ENCODE measurements at places on chromosomes 13 and 19.

GRCh38 chr19:50896591-50897190 lies 14.5 kb downstream of the KLK4 start:
- no peak for DNase-seq

- no peak for DNase-seq
Measured at GRCh38 chr13:99968521-99969452, 2.8 kb downstream of the ZIC5 start.

DNA sequence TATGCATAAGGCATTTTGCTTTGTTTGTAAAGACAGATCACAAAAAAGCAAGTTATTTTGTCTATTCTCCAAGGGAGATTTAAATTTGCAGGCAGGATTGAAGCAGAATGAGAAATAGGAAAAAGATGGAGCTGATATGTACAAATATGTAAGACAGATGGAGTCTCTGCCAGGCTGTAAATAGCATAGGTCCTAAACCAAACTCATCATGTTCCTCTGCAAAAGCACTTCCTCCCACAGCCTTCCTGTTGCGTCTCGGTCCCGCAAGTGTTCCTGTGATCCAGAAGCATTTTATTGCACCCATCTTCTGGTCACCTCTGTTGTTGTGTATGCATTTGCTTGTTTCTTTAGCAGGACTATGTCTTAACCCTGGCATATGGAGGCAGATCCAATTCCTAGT lies 95.7 kb upstream of the CLDN10 start:
- no peak for DNase-seq

DNA sequence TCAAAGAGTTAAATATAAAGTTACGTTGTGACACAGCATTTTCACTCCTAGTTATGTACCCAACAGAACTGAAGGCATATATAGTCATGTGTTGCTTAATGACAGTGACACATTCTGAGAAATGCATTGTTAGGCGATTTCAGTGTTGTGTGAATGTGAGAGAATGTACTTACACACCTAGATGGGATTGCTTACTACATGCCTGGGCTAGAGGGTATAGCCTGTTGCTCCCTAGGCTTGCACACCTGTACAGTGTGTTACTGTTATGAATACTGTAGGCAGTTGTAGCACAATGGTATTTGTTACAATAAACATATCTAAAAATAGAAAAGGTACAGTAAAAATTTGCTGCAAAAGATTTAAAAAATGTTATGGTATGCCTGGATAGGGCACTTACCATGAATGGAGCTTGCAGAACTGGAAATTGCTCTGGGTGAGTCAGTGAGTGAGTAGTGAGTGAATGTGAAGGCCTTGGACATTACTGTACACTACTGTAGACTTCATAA lies 89.2 kb downstream of the DHRS12 start:
- DNase-seq: no peak

DNA sequence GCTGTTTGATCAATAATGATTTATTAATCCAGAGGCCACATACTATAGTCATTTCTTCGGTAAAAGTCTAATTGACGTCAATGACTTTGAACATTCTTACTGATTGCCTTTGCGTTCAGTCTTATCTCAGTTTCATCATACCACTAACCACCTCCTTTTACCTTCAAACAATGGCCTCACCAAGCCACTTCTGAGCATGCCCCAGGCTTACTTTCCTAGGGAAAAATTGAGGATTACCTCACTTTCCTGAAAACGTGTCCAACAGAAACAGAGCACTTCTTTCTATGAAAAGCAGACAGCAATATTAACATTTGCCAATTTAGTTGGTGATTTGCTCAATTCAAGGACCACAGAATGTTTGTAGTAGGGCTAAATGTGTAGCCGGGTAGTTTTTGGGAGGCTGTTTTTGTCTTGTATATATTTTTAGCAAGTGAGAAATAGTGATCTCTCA lies 157.6 kb downstream of the KLF5 start:
- DNase-seq: no peak

DNA sequence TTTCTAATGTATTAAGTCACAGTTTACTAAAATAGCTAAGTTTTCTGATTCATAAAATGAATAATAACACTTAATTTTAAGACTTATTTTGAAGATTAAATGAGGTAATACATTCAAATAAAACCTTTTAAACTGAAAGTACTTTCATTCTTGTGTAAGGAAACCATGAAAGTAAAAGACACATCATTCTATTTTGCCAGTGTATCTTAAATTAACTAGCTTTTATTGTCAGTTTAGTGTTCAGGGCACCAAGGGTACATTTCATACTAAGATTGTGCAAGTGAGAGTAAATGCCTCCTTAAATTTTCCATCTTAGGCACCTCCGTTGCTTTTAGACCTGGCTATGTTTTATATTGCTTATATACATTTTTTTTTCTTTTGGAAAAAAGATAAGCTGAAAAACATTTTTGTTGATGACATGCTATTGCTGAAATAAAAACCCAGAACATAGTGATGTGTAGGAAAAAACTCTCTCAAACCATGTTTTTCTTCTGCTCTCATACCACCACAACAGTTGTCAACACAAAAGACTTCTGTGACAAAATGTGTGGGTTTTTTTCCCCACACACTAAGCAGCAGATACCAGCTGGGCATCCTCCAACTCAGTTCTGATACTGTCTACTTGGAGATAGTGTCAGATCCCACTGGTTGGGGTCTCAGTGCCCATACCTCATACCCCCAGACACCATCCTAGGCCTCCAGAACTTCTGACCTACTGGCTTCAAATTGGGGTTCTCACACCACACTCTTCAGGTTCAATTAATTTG lies 30.7 kb upstream of the LPAR6 start:
- no peak for DNase-seq

DNA sequence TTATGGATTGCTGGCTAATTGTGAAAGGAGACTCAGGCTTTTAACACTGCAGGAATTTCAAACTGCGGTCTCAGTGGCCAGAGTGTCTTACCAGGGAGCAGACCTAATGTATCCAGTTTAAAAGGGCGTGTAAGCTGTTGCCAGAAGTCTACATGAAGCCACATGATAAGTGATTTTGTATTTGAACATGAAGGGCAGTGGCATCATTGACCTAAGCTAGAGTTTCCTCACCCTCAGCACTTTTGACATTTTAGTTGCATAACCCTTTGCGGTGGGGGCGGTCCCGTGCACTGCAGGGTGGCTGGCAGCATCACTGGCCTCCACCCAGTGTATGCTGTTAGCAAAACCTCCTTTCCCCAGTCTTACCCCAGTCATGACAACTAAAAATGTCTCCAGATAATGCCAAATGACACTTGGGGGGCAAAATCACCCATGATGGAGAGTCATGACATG lies 23.7 kb upstream of the GPR18 start:
- no peak for DNase-seq

DNA sequence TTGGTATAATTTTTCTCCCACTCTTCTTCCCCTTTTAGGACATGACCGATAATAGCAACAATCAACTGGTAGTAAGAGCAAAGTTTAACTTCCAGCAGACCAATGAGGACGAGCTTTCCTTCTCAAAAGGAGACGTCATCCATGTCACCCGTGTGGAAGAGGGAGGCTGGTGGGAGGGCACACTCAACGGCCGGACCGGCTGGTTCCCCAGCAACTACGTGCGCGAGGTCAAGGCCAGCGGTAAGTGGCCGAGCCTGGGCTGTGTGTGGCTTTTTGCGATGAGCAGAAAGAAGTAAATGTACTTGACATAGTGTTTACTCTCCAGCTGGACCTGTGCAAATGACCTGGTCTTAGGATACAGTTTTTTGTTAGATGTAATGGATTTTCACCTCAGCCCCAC lies 102.5 kb downstream of the ARHGEF7 start:
- DNase-seq: no peak

- DNase-seq: no peak
Measured at GRCh38 chr19:50036908-50037307, 11.1 kb downstream of the ZNF473 start.

- no peak for DNase-seq
Measured at GRCh38 chr19:2329501-2329916, 1.0 kb downstream of the SPPL2B start.

GRCh38 chr13:25859528-25859927 lies 192.3 kb downstream of the SHISA2 start:
- DNase-seq: no peak

DNA sequence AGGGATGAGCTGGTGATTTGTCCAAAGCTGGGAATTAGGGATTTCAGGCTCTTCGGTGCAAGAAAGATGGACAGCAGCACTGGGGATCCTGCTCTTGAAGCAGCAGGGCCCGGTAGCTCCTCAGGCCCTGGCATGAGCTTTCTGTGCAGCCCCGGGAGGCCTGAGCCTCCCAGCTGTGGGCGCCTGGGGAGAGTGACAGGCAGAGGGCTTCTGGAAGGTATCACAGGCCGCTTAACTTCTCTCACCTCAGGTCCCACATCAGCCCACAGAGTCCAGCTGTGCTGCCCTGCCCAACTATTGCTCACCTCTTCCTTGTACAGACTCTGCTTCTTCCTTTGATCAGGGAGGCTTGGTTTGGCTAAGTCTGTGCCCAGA lies 14.6 kb upstream of the ZNF536 start:
- DNase-seq: no peak

DNA sequence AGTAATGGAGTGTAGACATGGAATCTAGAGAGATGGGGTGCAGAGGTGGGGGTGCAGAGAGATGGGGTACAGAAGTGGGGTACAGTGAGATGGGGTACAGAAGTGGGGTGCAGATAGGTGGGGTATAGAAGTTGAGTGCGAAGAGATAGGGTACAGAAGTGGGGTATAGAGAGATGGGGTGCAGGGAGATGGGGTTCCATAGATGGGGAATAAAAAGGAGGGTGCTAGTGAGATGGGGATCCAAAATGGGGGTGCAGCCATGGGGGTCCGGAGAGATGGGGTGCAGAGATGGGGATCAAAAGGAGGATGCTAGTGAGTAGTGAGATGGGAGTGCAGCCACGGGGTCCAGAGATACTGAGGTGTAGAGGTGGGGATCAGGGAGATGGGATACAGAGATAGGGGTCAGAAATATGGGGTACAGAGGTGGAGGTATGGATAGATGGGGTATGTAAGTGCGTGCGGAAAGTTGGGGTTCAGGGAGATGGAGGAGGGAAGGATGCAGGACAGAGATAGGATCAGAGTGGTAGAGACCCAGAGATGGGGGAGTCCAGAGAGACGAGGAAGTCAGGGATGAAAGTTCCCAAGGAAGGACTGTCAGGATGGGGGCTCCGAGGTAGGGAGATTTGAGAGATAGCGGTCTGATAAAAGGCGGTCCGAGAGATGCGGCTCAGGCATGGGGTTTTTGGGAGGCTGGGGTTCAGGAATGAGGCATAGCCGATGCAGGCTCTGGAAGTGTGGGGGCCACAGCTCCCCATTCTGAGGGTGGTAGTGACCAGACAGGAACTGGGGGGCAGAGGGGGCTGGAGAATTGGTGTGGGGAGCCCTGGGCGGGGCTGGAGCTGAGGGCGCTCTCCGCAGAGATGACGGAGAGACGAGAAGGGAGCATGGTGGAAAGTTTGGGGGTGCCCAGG lies 3.4 kb downstream of the PALM3 start:
- no peak for DNase-seq

DNA sequence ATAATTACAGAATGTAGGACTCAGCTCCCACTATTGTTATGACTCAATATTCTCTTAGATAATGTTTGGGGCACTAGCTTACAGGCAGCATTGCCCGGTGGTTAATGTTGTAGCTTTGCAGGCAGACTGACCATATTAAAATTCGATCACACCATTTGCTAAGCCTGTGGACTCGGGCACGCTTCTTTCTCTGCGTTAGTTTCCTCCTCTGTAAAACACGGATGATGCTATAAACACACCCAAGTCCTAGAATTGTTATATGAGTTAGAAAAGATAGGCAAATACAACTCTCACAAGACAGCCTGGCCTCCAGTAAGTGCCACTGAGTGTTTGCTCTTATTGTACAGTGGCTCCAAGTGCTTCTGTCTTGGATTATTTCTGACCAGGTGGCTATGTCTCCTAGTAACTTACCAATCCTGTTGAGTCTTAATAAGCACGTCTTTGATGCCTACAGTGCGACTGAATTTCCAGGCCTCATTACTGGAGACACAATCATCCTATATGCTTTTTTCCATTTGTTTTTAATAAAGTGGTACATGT lies 50.0 kb upstream of the ALOX5AP start:
- DNase-seq: no peak

- peak; percentile 83 for DNase-seq
Measured at GRCh38 chr19:49475995-49476880, 2.2 kb downstream of the FLT3LG start.

GRCh38 chr19:19191768-19192077 lies 229 bp downstream of the BORCS8 start:
- DNase-seq: no peak

DNA sequence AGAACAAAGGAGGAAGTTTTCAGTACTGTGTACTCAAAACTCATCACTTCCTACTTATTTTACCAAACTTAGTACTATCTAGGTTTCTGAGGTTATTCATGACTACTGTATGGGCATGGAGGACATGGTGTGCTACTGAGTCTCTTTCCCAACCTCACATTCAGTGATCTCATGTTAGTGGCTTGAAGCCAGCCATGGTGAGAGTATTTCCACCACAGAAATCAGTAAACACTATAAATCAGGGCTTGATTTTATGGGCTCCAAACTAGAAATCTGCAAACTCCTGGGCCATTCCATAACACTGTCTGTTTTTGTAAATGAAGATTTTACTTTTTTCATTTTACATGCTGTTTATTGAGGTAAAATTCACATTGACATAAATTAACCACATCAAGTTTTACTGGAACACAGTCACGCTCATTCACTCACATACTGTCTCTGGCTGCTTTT lies 19.7 kb downstream of the MED26 start:
- no peak for DNase-seq

DNA sequence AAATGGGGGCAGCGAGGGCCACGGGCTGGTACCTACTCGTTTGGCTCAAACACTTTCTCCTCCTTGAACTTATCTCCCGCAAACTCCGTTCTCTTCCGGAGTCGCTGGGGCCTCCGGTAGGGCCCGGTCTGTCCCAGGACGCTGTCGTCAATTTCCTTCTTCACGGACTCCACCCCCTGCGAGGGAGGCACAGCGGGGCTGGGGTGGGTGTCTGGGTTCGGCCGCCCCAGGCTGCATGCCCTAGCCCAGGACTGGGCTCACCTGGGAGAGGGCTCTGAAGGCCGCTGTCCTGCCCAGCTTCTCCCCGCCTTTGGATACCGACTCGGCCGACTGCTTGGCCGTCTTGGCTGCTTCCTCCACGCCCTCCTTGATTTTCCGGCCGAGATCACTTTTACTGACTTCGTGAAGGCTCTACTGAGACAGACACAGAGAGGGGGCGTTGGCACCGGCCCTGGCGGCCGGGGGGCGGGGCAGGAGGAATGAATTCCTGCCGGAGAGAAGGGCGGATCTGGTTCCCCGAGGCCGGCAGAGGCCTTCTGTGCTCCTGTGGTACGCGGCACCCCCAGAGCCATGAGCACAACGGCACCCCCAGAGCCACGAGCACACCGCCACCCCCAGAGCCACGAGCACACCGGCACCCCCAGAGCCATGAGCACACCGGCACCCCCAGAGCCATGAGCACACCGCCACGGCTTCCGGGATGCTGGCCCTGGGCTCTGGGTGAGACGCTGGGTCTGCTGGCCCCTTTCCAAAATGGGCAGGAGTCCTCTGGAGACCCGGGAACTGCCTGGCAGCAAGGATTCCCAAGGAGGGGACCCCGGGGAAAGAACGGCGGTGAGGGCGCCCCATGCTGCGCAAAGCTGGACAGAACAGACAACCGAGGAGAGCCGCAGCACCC lies 8.1 kb upstream of the CTXN1 start:
- no peak for DNase-seq

GRCh38 chr13:73722120-73722519 lies 412.1 kb downstream of the KLF12 start:
- no peak for DNase-seq

Measured in stimulated activated CD4-positive, alpha-beta T cell treated with anti-CD3 and anti-CD28 coated beads, TNF-alpha, amount 100 ng/mL, for 48 hours (primary cell).